ENCODE measurements at places on chromosomes 1 and 21.

DNA sequence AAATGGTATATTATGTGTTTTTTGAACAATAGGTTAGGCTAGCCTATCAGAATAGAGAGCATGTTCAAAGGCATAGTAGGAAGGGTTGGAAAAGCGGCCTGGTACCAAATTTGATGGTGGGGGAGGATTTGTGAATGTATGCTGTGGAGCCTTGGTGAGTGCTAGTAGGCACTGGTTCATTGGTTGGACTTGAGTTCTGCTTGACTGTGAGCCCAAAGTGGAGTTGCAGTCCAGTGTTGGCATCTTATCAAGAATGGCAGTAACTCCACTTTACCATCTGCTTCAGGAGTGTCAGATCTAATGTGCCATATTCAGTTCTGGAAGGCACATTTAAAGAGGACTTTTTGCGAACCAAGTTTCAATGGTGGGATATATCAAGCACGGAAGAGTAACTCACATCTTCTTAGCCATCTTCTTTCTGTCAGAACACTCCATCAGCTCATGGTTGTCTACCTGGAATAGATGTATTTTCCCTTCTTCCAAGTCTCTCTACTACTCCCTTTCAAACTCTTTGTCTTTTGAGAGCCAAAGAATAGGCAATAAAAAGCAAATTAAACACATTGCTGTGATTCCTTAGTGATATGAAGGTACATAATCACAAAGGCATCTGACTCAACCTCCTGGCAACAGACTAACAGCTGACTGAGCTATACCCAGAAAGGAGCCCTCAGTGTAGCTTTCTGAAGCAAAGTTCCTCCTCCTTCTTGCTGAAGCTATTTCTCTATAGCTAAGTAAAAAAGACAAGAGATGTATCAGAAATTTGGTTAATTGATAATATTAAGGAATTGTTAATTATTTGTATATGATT lies 21.7 kb downstream of the LRRC8B start:
- no peaks in the 10 kb centered on the region for H3K36me3 ChIP-seq
- H3K27me3 ChIP-seq, result no peaks in the 10 kb centered on the region
- no peak for DNase-seq
- H3K4me3 ChIP-seq, result no peak overlapping the region

DNA sequence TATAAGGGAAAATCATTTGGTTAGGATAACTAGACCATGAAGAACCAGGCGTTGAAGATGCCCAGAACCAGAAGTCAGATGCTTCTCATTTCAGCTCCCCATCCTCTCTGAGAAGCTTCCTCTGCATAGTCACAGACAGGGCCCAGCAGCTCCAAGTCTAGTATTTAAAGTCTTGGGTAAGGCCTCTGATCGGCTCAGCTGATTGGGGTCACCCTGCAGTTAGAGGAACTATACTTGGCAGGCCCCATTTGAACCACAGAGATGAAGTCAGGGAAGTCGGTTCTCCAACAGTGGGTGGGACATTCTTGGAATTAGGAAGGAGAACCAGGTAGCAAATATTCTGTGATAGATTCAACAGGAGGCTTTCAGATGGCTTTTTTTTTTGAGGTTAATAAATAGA lies 48.3 kb downstream of the SLC22A15 start:
- no peak overlapping the region for H3K27ac ChIP-seq
- H3K36me3 ChIP-seq, result no peaks in the 10 kb centered on the region
- peaks cover 2% of the 10 kb centered on the region for H3K27me3 ChIP-seq
- DNase-seq, result no peak
- no peak overlapping the region for H3K4me3 ChIP-seq
- no peaks in the 10 kb centered on the region for H3K4me1 ChIP-seq

- H3K4me3 ChIP-seq, result no peak overlapping the region
- no peak for DNase-seq
- no peak overlapping the region for H3K27ac ChIP-seq
- H3K27me3 ChIP-seq, result no peaks in the 10 kb centered on the region
Observed at GRCh38 chr1:167905182-167905581, 8.8 kb downstream of the ADCY10 start.

DNA sequence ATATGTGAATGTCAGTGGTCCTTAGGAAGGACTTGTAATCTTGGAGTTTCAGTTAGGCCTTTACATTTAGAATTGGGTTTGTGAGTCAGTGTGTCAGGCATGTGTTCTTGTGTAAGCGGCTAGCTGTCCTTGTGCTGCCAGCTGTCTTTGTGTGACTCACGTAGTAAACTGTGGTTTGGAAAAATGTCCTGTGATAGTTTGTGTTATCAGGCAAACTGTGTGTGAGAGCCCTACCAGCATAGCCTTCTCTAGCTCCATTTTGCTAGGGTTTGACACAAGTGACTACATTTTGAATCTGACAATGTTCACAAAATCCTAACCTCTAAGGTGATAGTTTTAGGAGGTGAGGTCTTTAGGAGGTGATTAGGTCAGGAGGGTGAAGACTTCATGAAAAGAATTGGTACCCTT lies 6.9 kb upstream of the SLC35D1 start:
- peaks cover 1% of the 10 kb centered on the region for H3K27me3 ChIP-seq
- no peak for DNase-seq
- H3K4me3 ChIP-seq, result no peak overlapping the region
- no peak overlapping the region for H3K27ac ChIP-seq
- H3K36me3 ChIP-seq, result no peaks in the 10 kb centered on the region
- no peaks in the 10 kb centered on the region for H3K4me1 ChIP-seq

DNA sequence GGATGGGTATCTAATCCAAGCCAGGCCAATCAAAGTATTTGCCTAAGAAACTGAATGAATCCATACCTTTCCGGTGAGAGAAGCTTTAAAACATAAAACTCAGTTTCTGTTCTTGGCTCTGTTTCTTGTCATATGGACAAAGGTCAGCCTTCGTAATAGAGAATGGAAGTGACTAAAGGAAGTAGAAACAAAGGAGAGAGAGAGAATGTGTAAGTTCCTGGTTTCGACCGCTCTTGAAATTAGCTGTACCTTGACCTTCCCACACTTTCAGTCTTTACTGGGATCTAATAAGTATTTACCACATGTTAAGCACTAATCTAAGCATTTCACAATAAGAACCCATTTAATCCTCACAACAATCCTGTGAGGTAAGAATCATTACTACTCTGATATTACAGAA lies 19.6 kb upstream of the CLCA4 start:
- H3K27ac ChIP-seq, result no peak overlapping the region
- no peak for DNase-seq
- no peak overlapping the region for H3K4me3 ChIP-seq
- peaks cover 1% of the 10 kb centered on the region for H3K27me3 ChIP-seq
- H3K4me1 ChIP-seq, result no peaks in the 10 kb centered on the region

- H3K27me3 ChIP-seq, result peaks cover 3% of the 10 kb centered on the region
- no peak overlapping the region for H3K4me3 ChIP-seq
- H3K4me1 ChIP-seq, result no peaks in the 10 kb centered on the region
- no peak for DNase-seq
- peaks cover 4% of the 10 kb centered on the region for H3K36me3 ChIP-seq
Observed at GRCh38 chr1:66231681-66232463, 302.1 kb upstream of the SGIP1 start.

DNA sequence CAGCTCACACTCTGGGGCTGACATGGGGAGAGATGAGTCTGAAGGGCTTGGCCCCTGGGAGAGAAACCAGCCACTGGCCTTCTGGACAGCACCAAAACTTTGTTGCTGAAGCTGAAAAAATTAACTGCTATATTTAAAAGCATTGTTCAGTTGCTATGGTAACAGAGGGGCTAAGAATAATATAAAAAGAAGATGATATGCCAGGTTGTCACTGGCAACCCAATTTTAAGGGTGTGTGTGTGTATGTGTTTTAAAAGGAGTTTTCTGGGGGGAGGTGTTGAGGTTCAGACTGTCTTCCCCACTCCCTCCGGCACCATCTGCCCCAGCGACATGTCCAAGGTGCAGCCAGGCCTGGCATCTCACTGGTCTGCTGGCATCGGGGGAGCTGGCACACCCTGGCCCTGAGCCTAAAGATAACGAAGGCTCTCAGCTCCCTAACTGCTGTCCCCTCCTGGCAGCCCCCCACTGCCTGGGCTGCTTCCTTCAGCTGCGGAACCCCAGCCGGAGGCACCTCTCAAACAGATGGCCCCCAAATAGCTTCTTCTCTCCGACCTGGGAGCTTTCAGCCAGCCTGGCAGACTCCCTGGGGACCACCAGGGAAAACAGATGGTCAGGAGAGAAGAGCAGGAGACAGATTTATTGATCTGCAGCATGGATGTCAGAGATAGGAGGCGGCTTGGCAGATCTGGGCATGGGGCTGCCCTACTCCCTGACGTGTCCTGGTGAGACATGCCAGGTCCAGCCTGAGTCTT lies 203.9 kb downstream of the HIVEP3 start:
- no peak overlapping the region for H3K4me3 ChIP-seq
- H3K4me1 ChIP-seq, result peaks cover 12% of the 10 kb centered on the region
- no peaks in the 10 kb centered on the region for H3K36me3 ChIP-seq
- no peaks in the 10 kb centered on the region for H3K27me3 ChIP-seq

DNA sequence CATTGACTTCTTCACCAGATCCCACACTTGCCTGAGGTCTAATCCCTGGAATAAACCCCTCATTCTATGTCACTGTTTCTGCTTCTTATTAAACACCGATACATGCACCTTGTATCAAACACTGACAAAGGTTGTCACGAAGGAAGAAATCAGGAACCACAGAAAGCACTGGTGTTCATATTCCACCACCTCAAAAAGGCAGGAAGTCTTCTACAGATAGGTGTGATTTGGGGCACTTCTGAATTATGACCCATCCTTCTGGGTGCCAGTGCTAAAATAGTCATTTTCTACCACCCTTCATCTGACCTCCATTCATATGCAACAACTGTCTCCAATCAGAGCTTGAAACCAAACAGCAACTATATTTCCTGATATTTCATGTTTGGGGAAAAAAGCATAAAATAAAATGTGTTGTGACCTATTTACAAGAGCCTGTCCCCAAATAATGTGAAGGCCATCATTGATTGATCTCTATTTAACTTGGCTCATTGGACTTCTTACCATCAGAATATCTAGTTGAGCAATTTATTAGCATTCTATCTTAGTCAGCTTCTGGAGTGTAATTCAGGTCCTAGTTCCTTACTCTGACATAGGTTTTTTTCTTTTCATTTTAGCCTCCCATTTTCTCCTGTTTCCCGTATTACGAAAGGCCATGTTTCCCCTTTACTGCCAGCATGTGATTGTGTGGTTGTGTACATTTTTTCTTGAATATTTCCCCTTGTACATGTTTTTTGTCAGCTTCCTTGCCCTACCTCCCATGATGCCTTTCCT lies 43.1 kb downstream of the DUSP10 start:
- H3K36me3 ChIP-seq, result peaks cover 21% of the 10 kb centered on the region
- no peak for DNase-seq
- no peak overlapping the region for H3K27ac ChIP-seq

DNA sequence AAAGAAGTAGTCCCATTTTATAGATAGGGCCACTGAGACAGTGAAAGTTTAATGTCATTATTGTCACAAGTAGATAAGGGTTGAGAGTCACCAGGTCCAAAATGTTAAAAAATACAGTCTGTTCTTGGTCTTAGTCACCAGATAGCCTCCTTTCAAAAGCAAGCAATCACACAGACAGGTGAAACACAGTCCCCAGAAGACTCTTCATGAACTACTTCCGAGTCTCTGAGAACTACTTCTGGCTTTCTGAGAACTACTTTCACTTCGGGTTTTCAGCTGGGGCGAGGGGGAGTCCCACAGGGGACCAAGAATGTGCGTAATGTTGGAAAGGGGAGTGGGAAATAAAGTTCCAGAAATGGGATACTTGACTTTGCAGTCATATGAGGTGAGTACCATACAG lies 143.2 kb downstream of the HHIPL2 start:
- no peak overlapping the region for H3K27ac ChIP-seq
- peaks cover 2% of the 10 kb centered on the region for H3K27me3 ChIP-seq
- H3K4me3 ChIP-seq, result no peak overlapping the region
- peaks cover 4% of the 10 kb centered on the region for H3K4me1 ChIP-seq
- H3K36me3 ChIP-seq, result no peaks in the 10 kb centered on the region
- DNase-seq, result no peak

GRCh38 chr1:183982172-183982963 lies 55.2 kb downstream of the COLGALT2 start:
- H3K4me1 ChIP-seq, result peaks cover 2% of the 10 kb centered on the region
- H3K36me3 ChIP-seq, result no peaks in the 10 kb centered on the region
- DNase-seq, result no peak
- no peak overlapping the region for H3K27ac ChIP-seq
- no peak overlapping the region for H3K4me3 ChIP-seq

- H3K4me3 ChIP-seq, result no peak overlapping the region
- H3K4me1 ChIP-seq, result no peaks in the 10 kb centered on the region
- peaks cover 30% of the 10 kb centered on the region for H3K36me3 ChIP-seq
Observed at GRCh38 chr1:44293761-44294315, 61.2 kb downstream of the ERI3 start.

DNA sequence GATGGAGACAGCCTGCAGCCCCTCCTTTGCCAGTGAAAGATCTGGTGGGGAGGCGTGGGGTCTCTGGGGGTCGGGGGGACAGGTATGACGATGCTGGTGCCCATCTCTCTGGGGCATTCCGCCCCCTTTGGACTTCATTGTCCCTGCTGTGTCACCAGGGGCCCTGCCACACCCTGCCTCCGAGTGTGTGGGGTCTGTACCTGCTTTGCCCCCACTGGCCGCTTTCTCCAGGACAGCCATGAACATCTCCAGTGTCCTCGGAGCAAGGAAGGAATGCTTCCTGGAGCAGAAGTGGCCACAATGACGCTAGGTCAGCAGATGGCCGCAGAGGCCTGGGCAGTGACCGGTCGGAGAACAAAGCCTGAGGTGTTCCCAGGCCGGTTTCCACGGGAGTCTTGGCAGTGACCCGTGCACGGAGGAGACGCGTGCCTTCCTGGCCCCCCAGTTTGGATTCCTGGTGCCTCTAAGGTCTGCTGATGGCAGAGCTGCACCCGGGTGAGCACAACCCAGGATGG lies 18.6 kb upstream of the TRAPPC10 start:
- no peak overlapping the region for H3K4me3 ChIP-seq
- no peaks in the 10 kb centered on the region for H3K36me3 ChIP-seq
- H3K27me3 ChIP-seq, result no peaks in the 10 kb centered on the region
- no peak for DNase-seq

- H3K36me3 ChIP-seq, result peaks cover 2% of the 10 kb centered on the region
- peak overlapping the region; percentile 69 for H3K4me3 ChIP-seq
- peak overlapping the region; percentile 97 for H3K27ac ChIP-seq
- peaks cover 23% of the 10 kb centered on the region for H3K4me1 ChIP-seq
- no peak for DNase-seq
- no peaks in the 10 kb centered on the region for H3K27me3 ChIP-seq
Observed at GRCh38 chr1:28927266-28927647, 12.9 kb downstream of the EPB41 start.

All from naive thymus-derived CD8-positive, alpha-beta T cell (primary cell).